Stimulated activated CD4-positive, alpha-beta T cell treated with anti-CD3 and anti-CD28 coated beads, Interleukin-1b, Interleukin-23, amount 100 ng/mL, for 4 hours (primary cell): ENCODE measurements at places on chromosomes 2 and 18.

GRCh38 chr2:24898122-24899109 is 21.6 kb downstream of the ADCY3 start:
- DNase-seq: no peak

- DNase-seq: no peak
Observed at GRCh38 chr2:99389946-99390345, 52.8 kb downstream of the EIF5B start.

DNA sequence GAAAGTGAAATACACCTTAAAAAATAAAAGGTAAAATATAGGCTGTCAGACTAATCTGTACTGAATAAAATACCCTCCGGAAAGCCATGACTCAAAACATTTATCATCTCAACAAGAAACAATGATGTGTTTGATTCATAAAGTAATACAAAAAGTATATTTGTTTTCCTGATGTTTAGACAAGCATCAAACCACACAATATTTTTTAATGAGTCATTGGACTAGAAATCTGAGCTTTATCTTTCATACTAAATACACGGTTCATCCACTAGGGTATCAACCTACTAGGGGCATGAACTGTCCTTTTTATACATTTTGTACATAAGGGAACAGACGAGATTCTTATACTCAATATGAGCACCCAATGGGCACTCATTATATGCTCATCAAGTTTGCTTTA is 31.3 kb downstream of the CD226 start:
- no peak for DNase-seq

- no peak for DNase-seq
Observed at GRCh38 chr2:46142546-46143428, 154.4 kb upstream of the EPAS1 start.

GRCh38 chr18:58887613-58887963 is 22.9 kb downstream of the ZNF532 start:
- DNase-seq: no peak

GRCh38 chr2:240589850-240590525 is 3.5 kb downstream of the CAPN10 start:
- no peak for DNase-seq
